ENCODE measurements at places on chromosomes 7 and 10. TPM values are rescaled to one million over a fixed set of nuclear protein-coding genes. Genes with fewer than 3 reads are reported as not detected.

The GPR158 gene
- 0.11 TPM for total RNA-seq

DNA sequence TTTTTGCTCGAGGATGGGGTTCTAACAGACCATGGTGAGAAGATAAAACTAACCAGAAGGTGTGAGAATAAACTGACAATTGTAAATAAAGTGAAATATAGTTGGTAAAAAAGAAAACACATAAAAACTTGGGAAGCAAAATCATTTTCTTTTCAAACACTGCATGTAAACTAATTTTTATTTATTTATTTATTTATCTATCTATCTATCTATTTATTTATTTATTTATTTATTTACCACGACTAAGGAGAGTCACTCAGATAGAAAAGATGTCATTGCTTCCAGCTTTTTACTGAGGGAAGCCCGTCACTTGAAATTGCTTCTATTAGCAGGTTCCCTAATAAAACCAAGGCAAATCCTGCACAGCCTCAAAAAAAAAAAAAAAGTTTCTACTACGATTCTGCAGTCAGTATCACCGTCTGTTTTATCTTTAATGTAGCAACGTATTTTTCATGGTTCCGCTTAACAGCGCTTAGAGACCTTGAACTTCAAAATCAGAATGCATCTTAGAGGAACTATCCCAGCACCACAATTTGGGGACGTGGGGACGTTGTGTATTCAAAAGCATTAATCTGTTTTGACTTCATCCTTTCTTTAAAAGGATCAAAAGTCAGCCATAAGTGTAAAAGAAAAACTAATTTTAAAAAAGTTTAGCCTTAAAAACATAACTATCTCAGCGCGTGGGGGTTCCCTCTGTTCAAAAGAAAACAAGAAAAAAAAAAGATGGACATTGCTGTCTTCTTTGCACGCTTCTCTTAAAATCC lies 33.3 kb upstream of the EBLN1 start:
- H3K4me1 ChIP-seq, result peaks cover 8% of the 10 kb centered on the region
- peak overlapping the region; percentile 96 for H3K27ac ChIP-seq
- peak overlapping the region; percentile 96 for H3K4me3 ChIP-seq
- H3K36me3 ChIP-seq, result no peaks in the 10 kb centered on the region
- no peak for DNase-seq

- H3K4me3 ChIP-seq, result no peak overlapping the region
- no peaks in the 10 kb centered on the region for H3K36me3 ChIP-seq
- H3K27me3 ChIP-seq, result peaks cover 3% of the 10 kb centered on the region
- H3K27ac ChIP-seq, result no peak overlapping the region
- DNase-seq, result no peak
Observed at GRCh38 chr10:131210181-131210580, 101.3 kb downstream of the TCERG1L start.

- no peaks in the 10 kb centered on the region for H3K4me1 ChIP-seq
- H3K4me3 ChIP-seq, result no peak overlapping the region
- no peaks in the 10 kb centered on the region for H3K36me3 ChIP-seq
- no peak for DNase-seq
- no peak overlapping the region for H3K27ac ChIP-seq
Observed at GRCh38 chr10:71073451-71074175, 138.8 kb upstream of the UNC5B start.

DNA sequence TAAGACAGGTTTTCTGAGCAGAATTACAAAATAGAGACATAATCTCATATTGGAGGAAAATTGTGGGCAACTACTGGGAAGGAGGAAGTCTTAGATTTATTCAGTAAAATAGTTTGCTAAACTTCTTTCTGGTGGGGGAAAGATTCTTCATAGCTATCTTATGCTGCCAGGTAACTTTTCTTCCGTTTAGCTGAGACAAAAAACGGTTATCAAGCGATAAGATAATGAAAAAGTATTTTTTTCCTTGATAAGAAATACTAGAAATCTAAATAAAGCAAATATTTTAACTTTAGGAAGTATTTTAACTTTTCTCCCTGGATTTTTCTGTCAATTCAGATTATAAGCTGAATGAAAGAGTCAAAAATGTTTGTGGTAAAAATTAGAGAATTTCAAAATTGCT lies 52.3 kb downstream of the JMJD1C start:
- no peaks in the 10 kb centered on the region for H3K36me3 ChIP-seq
- DNase-seq, result no peak
- no peak overlapping the region for H3K4me3 ChIP-seq
- H3K4me1 ChIP-seq, result peaks cover 31% of the 10 kb centered on the region
- H3K27me3 ChIP-seq, result no peaks in the 10 kb centered on the region

The ASB15 gene
- not detected for total RNA-seq

The CPA2 gene
- total RNA-seq, result 85.0 TPM

DNA sequence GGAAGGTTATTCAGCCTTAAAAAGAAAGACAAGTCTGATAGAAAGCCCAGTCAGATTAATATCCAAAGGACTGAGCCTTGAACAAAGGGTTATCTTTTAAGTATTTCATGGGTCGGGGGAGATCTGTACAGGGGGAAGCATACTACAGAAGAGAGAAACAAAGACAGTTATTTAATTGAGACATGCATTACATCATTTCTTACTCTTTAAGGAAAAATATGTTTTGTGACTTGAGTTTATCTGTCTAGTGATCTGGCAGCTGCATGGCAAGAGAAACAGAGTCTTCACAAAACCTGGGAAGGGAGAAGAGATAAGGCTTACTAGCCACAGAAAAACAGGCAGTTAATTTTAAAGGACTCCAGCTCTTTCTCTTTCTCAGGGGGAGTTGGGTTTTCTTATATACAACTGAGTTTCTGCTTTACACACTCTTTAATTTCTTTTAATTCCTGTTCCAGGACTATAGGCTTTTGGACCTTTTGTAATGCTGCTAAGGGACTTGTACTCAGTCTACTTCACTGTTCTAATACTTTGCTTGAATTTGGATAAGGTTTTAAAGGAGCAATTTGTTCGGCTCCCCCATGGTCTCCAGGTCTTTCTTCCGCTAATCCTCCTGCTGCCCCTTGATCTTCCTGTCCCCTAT lies 20.9 kb upstream of the CYP3A43 start:
- H3K27me3 ChIP-seq, result no peaks in the 10 kb centered on the region
- no peak overlapping the region for H3K4me3 ChIP-seq
- H3K27ac ChIP-seq, result no peak overlapping the region
- DNase-seq, result no peak

Data from progenitor cell of endocrine pancreas (in vitro differentiated cells).